ENCODE measurements at places on chromosomes 13 and 19.

GRCh38 chr19:35552534-35553384 lies 7.3 kb downstream of the TMEM147 start:
- DNase-seq, result no peak

GRCh38 chr19:3096902-3097326 lies 2.8 kb downstream of the GNA11 start:
- DNase-seq, result no peak

GRCh38 chr13:107881362-107881761 lies 334.0 kb downstream of the LIG4 start:
- DNase-seq, result no peak

GRCh38 chr13:79413521-79413920 lies 7.5 kb upstream of the RBM26 start:
- DNase-seq, result no peak

DNA sequence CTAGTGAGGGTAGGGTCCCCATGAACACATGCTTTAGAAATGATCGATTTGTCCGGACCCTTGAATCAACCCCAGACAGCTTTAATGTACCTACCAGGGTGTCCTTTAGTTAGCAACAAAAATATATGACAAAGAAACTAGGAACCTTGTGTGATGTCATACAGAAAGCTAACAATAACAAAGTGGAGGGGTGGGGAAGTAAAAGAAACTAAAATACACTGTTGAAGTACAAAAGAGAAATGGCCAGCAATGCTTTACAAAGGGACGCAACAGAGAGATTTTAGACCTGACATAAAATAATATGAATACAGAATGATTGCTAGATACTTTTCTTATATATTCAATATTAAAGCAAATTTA lies 40.0 kb downstream of the DZIP1 start:
- no peak for DNase-seq

DNA sequence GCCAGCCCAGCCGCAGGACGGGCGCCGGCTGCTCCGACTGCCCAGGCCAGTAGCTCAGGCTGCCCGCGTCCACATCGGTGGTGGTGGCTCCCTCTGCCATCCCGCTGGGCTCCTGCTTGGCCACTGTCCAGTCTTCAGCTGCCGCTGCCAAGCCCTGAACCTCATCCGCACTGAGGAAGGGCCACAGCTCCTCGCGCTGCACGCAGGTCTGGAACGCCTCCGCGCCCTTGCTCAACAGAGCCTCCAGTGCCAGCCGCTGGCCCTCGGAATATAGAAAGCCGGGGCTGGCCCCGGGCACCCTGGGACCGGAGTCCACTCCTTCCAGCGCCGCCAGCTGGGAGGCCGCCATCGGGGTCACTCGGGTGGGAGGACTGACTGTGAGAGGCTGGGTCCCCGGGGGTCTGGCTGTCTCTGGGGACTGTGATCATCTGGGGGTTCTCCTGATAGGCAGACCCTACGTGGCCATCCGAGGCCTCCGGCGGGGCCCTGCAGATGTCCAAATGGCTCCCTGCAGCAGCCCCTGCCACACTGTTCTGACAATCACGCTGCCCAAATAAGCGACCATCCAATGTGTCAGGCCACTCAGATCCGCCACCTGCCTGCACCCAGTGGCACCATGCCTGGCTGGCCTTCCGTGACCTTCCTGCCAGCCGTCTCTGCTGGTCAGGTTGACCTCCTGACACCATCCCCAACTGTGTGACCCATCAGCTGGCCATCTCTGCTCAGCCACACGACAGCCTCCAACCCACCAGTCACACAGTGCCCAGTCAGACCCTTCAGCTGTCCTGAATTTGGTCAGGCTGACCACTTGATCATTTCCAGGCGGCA lies 1.6 kb downstream of the FAM83E start:
- DNase-seq, result peak; percentile 68

All from head of caudate nucleus (tissue), 42 donors.